Ascending aorta (tissue), 2 donors: ENCODE measurements at places on chromosomes 3 and 15.

DNA sequence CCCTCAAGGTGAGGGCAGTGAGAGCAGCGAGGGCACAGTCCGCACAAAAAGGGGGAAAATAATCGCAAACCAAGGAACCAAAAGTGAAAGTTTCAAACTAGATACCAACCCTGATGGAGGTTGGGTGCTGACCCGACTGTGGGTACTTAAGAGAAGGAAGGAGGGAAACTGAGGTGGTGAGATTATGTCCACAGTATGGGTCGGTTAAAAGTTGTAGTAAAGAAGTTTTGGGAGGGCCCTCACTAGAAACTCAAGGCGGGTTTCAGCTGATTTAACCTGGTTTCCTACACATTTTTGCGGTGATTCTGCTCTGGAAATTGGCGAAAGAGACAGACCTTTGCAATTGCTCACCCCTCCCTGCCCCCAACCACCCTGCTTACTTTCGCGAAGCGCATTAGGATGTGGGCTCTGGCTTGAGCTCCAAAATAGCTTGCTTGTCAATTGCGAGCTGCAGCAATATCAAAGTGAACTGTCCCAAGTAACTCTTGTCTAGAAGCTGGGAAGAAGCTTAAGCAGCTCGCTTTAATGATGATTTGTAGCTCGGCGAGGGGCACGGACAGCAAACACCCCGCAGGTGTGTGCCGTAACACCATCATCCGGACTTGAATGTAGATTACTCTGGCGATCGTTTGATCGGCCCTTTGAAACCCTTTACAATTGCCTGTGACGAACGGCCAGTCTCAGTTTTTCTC is 15.8 kb downstream of the SOX2 start:
- DNase-seq: no peak

DNA sequence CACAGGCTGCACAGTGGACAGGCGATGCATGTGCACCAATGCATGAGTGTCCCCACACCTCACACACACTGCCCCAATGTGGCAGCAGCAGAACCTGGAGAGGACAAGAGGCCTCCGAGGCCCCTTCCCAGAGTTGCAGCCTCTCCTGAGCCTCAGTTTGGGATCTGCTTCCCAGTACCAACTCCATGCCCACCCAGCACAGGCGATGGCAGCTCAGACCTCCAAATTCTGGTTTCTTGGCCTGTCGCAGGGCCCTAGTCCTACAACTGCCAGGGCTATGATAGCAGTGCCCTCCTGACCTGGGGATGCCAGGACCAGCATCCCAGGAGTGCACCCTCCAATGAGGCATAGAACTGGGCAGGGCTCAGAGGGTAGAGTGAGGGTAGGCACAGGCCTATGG is 19.9 kb downstream of the ADAMTS7 start:
- no peak for DNase-seq

GRCh38 chr15:81216422-81216821 is 19.7 kb downstream of the IL16 start:
- DNase-seq: no peak

DNA sequence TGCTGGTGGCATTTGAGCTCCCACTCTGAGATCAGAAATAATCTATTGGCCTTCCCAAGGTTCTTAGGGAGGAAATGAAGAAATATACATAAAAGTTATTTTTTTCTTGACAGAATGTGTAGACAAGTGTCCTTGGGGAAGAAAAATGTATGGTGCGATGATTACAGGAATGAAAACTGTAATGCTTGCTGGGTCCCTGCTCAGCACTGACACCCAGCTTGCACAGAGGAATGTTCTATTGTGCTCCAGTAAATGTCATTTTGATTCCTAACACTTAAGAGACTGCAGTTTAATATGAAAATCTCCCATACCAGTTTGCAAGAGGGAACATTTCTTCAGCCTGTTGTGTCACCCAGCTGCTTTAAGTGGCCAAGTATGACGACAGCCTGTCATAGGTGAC is 271.3 kb upstream of the TPM1 start:
- no peak for DNase-seq

- no peak for DNase-seq
Observed at GRCh38 chr3:97882975-97883598, 61.3 kb downstream of the CRYBG3 start.
